Stimulated activated CD4-positive, alpha-beta T cell treated with anti-CD3 and anti-CD28 coated beads, Interleukin-2, amount 100 ng/mL, for 24 hours (primary cell): ENCODE measurements at places on chromosomes 7 and 10.
A peak's percentile ranks its signal among the peaks of the same experiment; 100 is the strongest.

DNA sequence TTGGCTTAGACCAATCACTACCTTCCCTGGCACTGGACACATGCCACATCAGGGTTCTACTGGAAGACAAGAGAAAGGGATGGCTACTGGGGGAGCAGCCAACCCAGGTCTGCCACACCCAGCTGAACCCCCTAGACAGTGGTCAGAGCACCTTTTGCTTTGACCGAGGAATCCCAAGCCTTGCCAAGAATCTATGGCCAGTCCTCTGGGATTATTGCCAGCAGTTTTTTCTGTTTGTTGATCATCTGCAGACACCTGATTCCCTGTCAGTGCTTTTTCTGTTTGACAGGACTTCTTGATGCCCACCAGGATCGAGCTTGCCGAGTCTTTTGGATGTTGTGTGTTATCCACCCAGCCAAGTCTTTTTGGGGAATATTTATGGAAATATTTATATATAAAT, 476.2 kb upstream of the GALNT17 start:
- no peak for DNase-seq

- DNase-seq, result no peak
These were observed 140.4 kb upstream of the NPS start for GRCh38 chr10:127408733-127409132.

- DNase-seq, result peak; percentile 27
These were observed 100.2 kb upstream of the PRSS58 start for GRCh38 chr7:142357953-142358520.

GRCh38 chr10:32976338-32976737, 18.3 kb upstream of the ITGB1 start:
- DNase-seq, result no peak

GRCh38 chr7:122515404-122515803, 183.5 kb downstream of the RNF133 start:
- DNase-seq, result no peak

DNA sequence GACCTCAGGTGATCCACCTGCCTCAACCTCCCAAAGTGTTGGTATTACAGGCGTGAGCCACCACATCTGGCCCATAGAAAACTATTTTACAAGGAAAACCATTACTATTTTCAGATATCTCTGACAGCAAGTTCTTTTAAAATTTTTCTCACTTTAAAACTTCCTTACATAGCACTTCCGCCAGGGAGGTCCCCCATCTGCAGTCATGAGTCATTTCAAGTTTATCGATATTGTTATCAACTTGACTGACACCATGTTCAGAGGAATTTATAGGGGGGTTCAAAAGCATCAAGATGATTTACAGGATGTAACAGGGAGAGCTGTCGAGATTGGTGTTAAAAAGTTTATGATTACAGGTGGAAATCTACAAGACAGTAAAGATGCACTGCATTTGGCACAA, 88.8 kb downstream of the NRBF2 start:
- DNase-seq, result no peak

GRCh38 chr10:48996329-48996728, 56.7 kb upstream of the LRRC18 start:
- no peak for DNase-seq

GRCh38 chr7:33644489-33644888, 260.9 kb upstream of the BMPER start:
- no peak for DNase-seq

DNA sequence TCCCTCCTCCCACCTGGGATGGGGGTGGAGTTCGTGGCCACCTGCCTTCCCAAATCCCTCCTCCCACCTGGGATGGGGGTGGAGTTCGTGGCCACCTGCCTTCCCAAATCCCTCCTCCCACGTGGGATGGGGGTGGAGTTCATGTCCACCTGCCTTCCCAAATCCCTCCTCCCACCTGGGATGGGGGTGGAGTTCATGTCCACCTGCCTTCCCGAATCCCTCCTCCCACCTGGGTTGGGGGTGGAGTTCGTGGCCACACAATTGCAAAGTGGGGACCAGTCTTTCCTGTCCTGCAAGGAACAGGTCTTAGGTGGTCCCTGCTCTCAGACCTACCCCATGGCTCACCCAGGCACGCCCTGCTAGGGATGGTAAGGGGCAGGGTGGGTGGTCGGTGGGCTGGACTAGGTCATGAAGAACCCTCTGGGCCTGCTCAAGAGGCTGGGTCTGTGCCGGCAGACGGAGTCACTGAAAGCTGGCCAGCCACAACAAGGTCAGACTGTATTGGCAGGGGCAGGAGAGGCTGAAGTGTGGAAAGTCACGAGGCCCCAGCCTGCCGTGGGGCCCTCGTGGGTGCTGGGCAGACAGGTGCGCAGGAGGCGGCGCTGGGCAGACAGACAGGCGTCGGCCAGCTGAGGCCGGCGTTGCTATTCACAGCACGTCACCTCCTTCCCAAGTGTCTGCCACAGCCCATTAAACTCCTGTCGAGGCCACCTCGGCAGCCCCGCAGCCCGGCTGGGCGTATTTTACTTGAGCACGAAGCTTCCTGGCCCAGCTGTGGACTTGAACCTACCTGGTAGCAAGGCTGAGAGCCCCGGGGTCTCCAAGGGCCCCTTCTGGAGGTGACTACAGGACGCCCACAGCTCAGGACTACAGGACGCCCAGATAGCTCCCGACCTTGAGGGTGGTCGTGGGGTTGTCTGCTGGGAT, 4.1 kb downstream of the KNDC1 start:
- no peak for DNase-seq

DNA sequence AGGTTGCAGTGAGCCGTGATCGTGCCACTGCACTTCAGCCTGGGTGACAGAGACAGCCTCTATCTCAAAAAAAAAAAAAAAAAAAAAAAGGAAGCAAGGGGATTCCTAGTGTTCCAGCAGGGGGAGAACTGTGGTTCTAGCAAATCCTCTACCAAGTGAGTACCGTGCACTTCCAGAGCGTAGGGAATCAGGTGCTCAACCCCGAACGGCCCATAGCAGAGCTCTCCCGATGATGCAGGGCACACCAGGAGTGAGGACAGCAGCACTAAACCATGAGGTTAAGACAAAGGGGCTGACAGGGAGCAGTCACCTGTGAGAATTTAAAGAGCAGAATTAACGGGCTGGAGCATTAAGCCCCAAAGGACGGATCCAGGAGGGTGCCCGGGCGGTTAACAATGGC, 173.6 kb downstream of the PTPRN2 start:
- DNase-seq, result no peak

DNA sequence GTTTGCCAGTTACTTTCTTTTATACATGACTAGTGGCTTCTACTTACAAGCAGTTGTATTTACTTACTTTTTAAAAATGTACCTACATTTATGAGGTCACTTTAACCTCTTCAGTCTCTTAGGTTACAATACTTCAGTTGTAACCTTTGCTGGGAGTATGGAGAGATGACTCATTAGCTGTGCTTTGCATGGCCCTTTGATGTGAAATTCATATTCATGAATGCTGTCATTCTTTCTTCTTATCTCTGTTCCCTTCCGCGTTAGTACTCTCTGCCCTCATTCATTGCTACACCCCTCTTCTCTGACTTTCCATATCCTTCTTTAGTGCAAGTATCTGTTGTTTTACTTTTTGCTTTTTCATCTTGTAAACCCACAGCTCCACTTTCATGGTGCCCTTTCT, 164.3 kb downstream of the BMPER start:
- no peak for DNase-seq

- no peak for DNase-seq
These were observed 5.2 kb downstream of the MARVELD1 start for GRCh38 chr10:97718659-97719142.

- DNase-seq, result no peak
These were observed 8.9 kb upstream of the KCNK18 start for GRCh38 chr10:117188371-117188770.

GRCh38 chr7:45955286-45955685, 34.2 kb upstream of the IGFBP3 start:
- no peak for DNase-seq

DNA sequence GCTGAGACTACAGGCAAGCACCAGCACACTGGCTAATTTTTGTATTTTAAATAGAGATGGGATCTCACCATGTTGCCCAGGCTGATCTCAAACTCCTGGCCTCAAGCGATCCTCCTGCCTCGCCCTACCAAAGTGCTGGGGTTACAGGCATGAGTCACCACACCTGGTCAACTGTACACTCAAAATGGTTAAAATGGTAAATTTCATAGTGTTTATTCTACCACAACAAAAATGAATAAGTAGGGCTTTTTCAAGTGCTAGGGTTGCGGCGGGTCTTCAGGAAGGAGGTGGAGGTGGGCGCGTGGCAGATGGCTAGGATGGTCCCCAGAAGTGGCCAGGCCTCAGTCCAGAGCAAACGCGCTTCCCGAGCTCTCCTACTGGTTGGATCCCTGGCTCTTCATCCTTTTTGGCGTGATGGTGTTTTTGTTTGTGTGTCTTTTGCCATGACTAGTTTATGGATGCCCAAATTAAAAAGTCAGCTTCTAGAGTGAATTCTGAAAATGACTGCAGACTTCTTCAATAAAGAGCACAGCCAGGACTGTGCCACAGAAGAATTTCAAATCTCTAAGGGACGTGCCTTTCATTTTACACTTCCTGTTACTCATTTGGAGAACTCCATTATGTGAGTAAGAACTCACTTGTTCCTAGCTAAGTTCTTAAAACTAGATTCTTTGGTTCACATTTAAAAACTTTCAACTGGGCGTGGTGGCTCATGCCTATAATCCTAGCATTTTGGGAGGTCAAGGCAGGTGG, 73.9 kb downstream of the TMEM130 start:
- DNase-seq, result no peak

DNA sequence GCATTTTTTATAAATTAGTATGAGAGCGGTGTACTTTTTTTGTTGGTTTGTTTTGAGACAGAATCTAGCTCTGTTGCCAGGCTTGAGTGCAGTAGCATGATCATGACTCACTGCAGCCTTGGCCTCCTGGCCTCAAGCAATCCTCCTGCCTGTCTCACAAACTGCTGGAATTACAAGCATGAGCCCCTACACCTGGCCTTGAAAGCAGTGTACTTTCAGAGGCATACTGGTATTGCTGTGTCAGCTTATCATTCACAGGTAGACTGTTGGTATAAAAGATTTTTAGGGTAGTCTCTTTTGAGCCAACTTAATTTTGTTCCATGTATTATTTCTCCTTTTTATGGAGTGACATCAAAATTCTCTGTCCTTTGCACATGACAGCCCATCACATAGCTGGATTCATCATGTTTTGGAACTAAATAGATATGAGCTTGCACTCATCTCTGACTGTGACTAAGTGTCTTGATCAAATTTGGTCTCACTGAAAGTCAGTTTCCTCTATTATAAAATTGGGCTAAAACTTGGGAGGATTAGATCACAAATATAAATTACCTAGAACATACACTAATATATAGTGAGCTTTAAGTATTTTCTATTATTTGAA, 12.4 kb downstream of the GNAT3 start:
- DNase-seq, result no peak

DNA sequence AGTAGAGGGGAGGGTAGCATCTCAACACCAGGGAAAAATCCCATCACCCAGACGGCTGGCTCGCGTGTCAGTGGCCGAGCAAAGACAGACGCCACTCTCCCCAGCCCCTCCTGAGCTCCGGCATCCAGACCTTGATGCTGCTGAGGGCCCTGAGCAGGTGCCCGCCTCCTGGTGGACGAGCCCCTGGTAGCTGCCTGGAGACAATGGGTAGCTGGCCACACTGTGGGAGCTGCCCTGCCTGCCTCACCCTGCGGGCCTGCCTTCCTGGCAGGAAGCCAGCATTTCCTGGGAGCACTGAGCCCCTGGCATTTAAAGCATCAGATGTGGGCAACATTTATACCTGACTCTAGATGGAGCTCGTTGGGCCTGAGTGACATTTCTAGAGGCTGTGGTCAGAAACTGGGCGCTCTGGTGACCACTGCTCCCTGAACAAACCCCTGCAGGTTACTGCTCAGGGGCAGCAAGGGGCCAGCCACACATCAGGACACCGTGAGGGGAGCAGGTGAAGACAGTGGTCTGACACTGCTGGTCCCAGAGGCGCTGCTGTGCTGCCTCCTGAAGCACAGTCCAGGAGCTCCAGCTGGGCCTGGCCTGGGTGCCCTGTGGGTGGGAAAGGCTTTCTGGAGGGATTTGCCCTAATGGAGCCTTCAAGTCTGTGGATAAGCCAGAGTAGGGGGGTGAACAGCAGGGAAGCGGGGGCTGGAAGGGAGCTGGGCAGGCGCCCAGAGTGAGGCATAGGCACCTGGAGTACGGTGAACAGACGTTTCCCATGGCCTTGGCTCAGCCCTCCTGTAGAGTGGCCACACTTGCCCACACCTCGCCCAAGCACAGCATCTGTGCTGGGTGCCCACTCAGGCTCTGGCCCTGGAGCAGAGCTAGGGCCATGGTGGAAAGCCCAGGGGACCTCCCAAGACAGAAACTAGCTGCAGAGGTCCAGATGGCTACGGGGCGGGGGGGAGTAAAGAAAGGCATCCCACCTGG, 138.7 kb downstream of the MAPK8 start:
- no peak for DNase-seq

- DNase-seq, result no peak
These were observed 79.4 kb downstream of the ANKIB1 start for GRCh38 chr7:92325173-92325572.

DNA sequence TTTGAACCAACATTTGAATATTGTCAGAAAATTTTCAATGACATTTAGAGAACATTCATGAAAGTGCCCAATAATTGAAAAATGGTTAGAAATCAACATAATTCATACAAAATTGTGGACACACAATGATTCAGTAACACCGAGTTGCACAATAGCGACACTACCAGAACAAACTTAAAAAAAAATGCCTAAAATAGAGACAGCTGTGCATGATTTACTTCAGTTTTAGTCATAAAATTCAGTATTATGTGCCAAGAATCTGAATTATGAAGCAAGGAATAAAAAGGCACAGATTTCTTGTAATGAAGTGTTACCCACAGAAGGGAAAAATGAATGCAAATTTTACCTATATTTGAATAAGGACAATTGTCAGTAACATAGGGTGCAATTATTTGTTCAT, 396.0 kb downstream of the SEMA3D start:
- DNase-seq, result no peak

GRCh38 chr7:92466682-92467081, 11.1 kb downstream of the ERVW-1 start:
- DNase-seq, result no peak

GRCh38 chr7:93958216-93958615, 36.7 kb downstream of the GNG11 start:
- DNase-seq, result no peak

DNA sequence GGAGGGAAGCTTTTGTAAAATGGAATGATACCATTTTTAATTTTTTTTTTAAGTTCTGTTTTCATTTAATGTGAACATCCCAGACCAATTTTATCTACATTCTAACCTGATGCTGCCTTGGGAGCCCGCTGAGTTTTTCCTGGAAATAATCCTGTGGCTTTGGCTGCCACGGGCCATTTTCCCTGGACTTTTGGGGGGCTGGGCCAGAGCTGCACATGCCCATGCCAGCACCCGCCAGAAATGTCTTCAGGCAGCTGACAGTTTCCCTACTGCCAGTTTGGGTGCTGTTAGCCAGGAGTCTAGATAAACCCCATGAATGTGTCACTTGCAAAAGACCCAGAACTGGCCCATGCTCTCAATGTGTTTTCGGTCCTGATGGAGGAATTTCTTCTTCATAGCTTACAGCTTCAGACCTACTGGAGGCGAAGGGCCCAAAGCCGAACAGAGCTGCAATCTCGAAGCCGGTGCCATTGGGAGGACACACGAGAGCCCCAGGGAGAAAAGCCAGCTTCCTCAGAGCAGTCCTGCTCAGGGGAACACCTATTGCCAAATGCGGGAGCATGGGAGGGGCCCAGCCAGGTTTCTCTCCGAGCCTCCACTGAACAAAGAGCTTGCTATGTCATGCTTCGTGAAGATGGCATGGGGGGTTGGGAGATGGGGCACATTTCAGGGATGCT, 444.2 kb upstream of the MKI67 start:
- no peak for DNase-seq
